ENCODE measurements at places on chromosomes 1 and 21. TPM values are rescaled to one million over a fixed set of nuclear protein-coding genes. Genes with fewer than 3 reads are reported as not detected.

The ADGRL4 gene
- 25.5 TPM for polyA plus RNA-seq

The TMEM50B gene
- polyA plus RNA-seq: 42.1 TPM

The KRTCAP2 gene
- 182 TPM for polyA plus RNA-seq

The TRAPPC10 gene
- polyA plus RNA-seq: 36.2 TPM

The TFF2 gene
- polyA plus RNA-seq: not detected

The KCNJ9 gene
- 0.11 TPM for polyA plus RNA-seq

The RASSF5 gene
- polyA plus RNA-seq: 5.1 TPM

The SAMD11 gene
- 94.8 TPM for polyA plus RNA-seq

The NBPF3 gene
- polyA plus RNA-seq: 11.6 TPM

The OR2T2 gene
- not detected for polyA plus RNA-seq

The C8A gene
- polyA plus RNA-seq: not detected

The OBSCN gene
- 42.9 TPM for polyA plus RNA-seq

The NTMT2 gene
- not detected for polyA plus RNA-seq

The TNFRSF1B gene
- 8.5 TPM for polyA plus RNA-seq

The SLAMF8 gene
- 0.75 TPM for polyA plus RNA-seq

The SERPINC1 gene
- polyA plus RNA-seq: 5.5 TPM

The RAB42 gene
- polyA plus RNA-seq: 2.6 TPM

The OLFML2B gene
- polyA plus RNA-seq: 57.8 TPM

The KIAA0040 gene
- polyA plus RNA-seq: 6.4 TPM

The MAP10 gene
- 5.1 TPM for polyA plus RNA-seq

The ADCY10 gene
- polyA plus RNA-seq: 0.24 TPM

The BATF3 gene
- polyA plus RNA-seq: 0.85 TPM

The CELF3 gene
- polyA plus RNA-seq: 0.75 TPM

The PROX1 gene
- polyA plus RNA-seq: 8.4 TPM

The MAN1C1 gene
- 11.5 TPM for polyA plus RNA-seq

The KRTAP19-1 gene
- polyA plus RNA-seq: not detected

The NID1 gene
- 177 TPM for polyA plus RNA-seq

The CYP4Z1 gene
- 0.44 TPM for polyA plus RNA-seq

The C1orf141 gene
- not detected for polyA plus RNA-seq

The FCRL5 gene
- 0.14 TPM for polyA plus RNA-seq

The CYB561D1 gene
- 8.2 TPM for polyA plus RNA-seq

The CD1E gene
- polyA plus RNA-seq: not detected

The PTPRF gene
- 184 TPM for polyA plus RNA-seq
